Left forelimb (tissue), 1 donor: ENCODE measurements at places on chromosomes 4 and X.

DNA sequence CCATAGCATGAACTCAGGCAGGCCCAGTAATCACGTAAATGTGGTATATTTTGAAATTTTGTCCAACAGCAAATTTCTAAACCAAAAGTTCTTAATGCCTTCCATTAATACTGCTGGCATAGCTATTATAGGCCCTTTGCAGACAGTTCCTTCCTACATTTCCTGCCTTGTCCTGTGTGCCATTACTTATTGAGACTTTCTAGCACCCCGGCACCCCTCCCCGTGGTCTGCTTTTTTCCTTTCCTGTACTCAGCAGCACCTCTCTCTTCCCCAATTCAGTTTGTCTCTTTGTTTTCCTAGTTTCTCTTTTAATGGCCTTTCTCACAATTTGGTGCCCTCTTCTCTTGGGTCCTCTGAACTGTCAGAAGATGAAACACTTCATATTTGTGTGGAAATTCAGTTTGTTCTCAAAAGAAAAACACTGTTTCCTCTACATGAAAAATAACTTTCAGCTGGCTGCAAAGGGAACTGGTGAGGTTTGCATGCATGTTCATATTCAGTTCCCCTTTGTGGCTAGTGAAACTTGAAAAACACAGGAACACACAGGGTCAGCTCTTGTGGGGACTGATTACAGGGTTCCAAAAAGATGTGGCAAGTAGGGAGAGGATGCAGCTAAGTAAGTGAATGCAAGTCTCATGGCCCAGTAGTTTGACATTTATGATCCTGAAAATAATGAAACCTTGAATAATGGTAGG, 17.1 kb downstream of the GPR34 start:
- DNase-seq = no peak

- DNase-seq = no peak
These were observed 243.4 kb downstream of the SCFD2 start for GRCh38 chr4:53122280-53123116.

GRCh38 chr4:10565166-10565780, 108.0 kb upstream of the ZNF518B start:
- no peak for DNase-seq

DNA sequence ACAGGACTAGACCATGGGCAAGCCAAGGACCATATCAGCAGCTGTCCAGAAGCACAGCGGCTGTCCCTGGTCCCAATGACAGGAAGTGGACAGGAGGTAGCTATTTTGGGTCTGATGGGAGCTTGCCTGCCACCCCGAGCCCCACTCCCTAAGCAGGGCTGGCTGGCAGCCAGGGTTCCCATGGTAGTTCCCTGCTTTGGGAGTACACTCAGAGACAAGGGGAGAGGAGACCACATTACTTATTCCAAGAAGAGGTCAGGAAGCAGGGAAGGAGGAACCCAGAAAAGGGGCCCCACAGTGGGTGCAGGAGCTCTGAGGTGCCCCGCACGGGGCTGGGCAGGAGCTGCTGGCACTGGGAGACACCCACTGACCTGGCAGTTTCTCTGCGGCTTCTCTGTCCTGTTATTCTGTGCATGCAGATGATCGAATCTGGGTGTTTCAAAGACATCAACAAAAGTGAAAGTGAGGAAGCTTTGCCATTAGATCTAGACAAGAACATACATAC, 36.3 kb downstream of the HTT-AS start:
- DNase-seq = no peak

GRCh38 chrX:53022381-53022780, 26.2 kb upstream of the GPR173 start:
- no peak for DNase-seq

- peak; percentile 83 for DNase-seq
These were observed at the start of gene TSPAN6 for GRCh38 chrX:100636321-100636991. Gene TSPAN6 (minus strand): TSS chrX:100636806. CDS start chrX:100636694, 112 bp downstream.

DNA sequence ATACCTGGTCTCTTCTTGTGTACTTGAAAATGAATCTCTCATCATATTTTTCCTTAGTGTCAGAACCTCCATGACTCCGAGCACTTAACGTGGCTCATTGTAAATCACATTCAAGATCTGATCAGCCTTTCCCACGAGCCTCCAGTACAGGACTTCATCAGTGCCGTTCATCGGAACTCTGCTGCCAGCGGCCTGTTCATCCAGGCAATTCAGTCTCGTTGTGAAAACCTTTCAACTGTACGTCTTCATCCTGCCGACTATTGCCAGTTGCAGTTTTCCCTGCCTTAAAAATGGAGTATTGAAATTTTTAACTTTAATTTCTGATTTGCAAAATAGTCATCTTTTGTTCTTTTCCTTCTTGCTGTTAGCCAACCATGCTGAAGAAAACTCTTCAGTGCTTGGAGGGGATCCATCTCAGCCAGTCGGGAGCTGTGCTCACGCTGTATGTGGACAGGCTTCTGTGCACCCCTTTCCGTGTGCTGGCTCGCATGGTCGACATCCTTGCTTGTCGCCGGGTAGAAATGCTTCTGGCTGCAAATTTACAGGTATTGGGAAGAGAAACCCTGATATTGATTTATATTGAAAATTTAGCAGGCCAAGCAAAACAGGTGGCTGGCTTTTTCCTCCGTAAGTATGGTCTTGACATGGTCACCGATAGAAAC, 42.4 kb upstream of the MSANTD1 start:
- DNase-seq = no peak

DNA sequence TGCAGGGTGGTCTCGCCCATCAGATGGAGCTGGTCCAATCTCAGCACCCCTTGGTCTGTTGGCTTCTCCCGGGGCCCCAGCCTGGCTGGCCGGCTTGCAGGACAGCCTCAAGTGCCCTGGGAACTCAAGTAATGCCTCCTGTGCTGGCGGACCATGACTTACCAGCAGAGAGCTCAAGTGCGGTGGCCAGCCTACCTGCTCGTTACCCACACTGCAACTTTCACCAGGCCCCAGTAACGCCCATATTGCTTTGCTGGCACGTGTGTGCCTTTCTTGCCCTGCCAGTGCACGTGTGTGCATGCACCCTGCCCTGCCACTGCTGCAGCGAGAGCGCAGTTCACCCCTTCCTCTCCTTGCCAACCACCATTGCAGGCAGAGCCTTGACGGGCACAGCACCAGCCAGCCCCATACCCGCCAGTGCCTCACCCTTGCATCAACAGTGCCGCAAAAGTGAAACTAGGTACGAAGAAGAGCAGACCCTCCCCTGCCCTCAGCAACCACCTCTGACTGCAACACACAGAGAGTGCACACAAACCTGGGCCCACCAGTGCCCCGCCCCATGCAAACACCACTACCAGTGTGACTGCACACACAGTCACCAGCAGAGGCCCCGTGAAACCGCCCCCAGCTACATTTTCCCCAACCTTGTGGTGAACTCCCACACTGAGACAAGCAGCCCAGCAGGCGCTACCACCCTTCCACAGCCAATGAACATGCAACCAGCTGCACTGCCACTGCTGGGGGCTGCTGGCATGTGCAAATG, 88.9 kb upstream of the POU3F4 start:
- no peak for DNase-seq
